ENCODE measurements at places on chromosomes 13 and 19.

GRCh38 chr13:73340069-73340468 is 281.3 kb downstream of the KLF5 start:
- DNase-seq: no peak

- no peak for DNase-seq
Measured at GRCh38 chr13:66402066-66402465, 828.1 kb downstream of the PCDH9 start.

- no peak for DNase-seq
Measured at GRCh38 chr13:85249151-85249550, 550.1 kb downstream of the SLITRK6 start.

DNA sequence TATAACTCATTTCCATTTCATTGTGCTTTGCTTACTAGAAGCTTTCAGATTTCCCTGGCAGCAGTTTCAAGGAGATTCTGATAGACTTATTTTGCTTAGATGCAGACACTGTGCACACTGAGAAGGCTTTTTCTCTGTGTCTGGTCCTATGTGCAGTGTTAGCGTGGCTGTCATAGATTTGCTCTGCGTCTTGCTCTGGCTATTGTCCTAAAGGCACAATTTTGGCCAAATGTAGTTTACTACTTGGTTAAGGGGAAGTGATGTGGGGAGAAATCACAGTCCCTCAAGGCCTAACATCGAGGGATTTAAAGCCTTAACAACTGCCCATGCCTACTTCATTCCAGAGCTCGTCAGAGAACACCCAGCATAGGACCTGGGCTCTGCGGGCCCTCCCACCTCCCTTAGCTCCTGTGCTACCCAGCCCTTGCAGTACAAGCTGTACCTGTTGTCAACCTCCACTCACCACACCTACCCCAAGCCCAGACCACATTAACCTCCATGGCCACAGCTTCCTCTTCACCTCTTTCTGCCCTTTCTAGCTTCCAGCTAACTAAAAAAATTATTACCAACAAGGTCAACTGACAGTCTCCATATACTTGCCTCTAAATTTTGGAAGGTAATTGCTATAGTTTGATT is 38.9 kb upstream of the KATNAL1 start:
- peak; percentile 48 for DNase-seq

DNA sequence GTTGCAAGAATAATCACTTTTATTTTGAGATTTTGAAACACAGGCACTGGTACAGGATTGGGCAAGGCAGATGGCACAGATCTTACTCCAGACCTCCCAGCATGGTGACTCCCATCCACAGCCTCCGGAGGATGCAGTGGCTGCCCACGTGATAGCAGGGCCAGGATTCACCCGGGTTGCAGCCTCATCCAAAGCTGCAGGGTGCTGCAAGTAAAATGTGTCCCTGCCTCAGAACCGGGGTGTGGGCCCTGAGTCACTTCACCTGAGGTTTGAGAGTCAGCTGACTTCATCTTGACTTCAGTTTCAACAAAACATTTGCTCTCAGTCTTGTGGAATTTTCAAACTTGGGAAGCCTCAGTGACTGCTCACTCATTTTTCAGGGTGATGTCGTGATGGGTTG is 201.9 kb downstream of the FGF9 start:
- DNase-seq: no peak

DNA sequence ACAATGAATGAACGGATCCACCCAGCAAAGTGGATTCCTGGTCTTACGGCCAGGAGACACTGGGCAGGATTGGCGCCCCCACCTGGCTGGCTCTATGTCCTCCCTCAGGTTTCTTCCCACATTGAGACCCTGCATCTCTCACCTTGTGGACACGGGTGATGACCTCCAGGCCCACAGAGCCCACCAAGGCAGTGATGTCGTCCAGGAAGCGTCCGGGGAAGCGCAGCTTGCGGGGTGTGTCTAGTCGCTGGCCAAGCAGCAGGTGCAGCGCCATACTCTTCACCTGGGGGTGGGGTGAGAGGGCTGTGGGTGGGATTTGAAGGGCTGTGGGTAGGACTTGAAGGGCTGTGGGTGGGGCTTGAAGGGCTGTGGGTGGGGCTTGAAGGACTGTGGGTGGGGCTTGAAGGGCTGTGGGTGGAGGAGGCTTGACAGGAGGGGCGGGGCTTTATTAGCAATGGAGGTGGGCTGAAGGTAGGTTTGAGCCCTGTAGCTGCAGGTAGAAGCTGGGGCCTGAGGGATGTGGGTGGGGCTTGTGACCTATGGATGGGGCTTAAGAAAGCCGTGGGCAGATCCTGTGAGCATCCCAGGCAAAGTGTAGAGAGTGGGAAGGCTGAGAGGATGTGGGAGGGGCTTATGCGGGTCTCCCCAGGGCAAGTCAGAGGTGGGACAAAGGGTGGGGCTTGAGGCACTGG is 12.1 kb upstream of the ANGPTL8 start:
- no peak for DNase-seq

DNA sequence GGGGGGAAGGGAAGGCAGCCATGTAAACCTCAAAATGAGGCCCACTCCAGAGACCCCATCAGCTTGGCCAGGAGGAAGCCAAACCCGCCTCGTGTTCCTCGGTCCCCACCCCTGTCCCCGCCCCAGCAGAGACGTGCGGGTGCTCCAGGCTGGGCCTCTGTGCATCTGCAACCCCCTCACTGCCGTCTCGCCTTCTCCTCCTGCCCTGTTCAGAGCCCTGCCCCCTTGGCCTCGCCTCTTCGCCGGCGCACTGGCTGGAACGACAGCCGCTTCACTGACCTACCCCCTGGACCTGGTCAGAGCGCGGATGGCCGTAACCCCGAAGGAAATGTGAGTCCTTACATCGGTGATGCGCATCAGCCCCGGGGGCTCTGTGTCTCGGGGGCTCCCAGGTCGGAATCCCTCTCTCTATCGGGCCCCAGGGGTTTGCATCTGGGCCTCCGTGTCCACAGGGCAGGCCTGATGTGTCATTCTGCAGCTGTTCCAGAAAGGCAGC is 32.2 kb downstream of the TMEM161A start:
- no peak for DNase-seq

DNA sequence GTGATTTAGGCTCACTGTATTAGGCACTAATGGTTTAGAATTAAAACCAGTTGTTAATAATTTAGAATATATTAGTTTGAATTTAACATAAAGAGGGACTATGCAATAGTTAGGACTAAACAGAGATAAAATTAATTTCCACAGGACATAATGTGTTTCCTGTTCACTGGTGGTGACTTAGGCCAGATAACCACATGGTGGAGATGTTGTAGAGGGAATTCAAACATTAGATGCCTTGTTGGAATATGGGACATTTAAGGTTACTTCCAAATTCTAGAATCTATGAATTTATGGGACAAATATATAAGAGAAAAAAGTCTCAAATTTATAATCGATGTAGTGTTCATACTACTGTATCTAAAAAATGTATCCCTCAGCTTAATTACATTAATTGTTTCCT is 615.5 kb upstream of the KLHL1 start:
- no peak for DNase-seq

DNA sequence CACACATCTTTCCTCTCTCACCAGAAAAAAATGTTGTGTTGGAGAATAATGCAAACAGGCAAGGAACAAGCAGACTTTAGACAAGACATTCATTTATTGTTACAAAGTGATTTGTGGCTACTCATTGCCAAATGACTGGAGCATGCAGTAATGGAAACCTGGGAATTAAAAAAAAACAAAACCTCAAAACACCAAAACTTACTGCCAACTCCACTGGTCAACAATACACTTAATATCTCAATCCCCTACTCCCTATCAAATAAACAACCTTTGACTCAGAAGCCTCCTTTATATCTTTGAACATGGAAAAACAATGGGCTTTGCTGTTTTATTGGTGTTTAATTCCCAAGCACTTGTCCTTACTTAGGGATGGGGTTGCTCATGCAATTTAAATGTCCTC is 112.8 kb downstream of the POSTN start:
- no peak for DNase-seq

- no peak for DNase-seq
Measured at GRCh38 chr13:40175639-40176038, 490.8 kb downstream of the FOXO1 start.

GRCh38 chr19:28607066-28607583 is 605.8 kb downstream of the UQCRFS1 start:
- no peak for DNase-seq

- no peak for DNase-seq
Measured at GRCh38 chr19:56270676-56271075, 1.9 kb upstream of the EDDM13 start.

DNA sequence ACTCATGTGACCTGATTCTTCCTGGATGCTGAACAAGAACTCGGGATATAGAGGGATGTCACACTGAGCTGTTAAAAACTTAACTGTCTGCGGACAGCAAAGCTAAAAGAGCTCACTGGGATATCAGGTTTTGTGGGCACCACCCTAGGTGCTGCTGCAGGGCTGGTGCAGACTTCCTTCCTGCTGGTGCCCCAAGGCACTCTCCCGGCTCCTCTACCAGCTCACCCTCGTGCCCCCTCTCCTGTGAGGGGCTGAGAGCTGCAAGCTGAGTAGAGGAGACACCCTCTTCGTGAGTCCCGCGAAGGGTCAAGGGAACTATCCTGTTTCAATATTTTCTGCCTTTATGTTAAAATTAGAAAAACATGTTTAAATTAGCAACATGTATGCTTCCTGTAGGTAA is 1475.7 kb downstream of the EFNB2 start:
- no peak for DNase-seq

GRCh38 chr13:89784161-89784809 is 1563.2 kb upstream of the MIR17HG start:
- no peak for DNase-seq

GRCh38 chr13:99803141-99803540 is 168.4 kb downstream of the ZIC5 start:
- DNase-seq: no peak

- no peak for DNase-seq
Measured at GRCh38 chr13:25059958-25060357, 36.0 kb upstream of the PABPC3 start.

DNA sequence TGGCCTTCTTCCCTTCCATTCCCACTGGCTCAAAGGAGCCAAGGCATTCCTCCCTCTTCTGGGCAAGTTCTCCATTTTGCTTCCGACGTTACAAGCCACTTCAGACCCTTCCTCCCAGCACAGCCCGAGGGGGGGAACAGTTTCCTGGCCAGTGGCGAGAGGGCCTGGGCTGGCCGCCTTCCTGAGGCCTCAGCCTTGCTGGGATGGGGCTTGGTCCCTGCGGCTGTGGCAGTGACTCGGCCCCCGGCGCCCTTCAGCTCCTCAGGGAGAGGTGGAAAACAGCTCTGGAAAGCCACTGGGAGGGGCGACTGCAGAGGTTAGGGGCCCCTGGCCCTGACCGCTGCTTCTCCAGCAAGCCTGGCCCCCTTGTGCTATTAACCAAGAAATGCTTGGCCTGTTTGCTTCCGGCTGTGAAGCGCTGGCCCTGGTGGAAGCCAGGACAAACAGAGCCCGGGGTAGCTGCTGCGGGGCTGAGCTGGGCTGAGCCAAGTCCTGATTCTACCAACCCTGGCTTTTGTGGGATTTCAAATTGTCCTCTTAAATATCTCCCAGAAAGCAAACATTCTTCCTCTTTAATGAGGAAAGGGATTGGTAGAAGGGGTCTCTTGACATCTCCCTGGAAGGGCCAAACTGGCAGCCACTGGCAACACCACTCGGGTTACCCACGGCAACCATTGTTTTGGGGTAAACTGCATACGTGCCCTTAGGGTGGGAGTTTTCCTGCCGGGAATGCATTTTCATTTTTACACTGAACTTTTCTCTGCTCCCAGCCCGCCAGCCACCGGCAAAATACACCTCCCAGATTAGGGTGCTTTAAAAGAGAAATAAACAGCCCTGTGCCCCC is 38.7 kb downstream of the C13orf46 start:
- DNase-seq: no peak

GRCh38 chr13:45482571-45483173 is 17.9 kb downstream of the COG3 start:
- DNase-seq: no peak

GRCh38 chr19:39411081-39411831 is 1.2 kb upstream of the PLEKHG2 start:
- no peak for DNase-seq

- no peak for DNase-seq
Measured at GRCh38 chr19:2213799-2214198, 22.3 kb downstream of the PLEKHJ1 start.

DNA sequence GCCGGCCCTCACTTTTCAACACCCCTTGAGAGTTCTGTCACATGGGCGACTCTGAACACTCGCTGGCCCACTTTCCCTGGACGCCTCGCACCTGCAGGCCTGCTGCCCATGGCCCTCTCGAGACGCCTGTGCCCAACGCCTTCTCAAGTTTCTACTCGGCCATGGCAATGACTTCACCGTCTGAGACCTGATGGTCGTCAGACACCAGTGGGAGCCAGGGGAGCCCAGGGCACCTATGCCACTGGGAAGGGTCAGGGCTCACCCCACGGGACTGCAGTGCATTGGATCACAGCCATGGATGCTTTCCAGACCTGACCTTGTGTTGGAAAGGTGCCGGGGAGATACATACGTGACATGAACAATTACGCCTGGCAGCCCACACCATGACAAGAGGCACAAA is 60.1 kb downstream of the KLF2 start:
- no peak for DNase-seq

DNA sequence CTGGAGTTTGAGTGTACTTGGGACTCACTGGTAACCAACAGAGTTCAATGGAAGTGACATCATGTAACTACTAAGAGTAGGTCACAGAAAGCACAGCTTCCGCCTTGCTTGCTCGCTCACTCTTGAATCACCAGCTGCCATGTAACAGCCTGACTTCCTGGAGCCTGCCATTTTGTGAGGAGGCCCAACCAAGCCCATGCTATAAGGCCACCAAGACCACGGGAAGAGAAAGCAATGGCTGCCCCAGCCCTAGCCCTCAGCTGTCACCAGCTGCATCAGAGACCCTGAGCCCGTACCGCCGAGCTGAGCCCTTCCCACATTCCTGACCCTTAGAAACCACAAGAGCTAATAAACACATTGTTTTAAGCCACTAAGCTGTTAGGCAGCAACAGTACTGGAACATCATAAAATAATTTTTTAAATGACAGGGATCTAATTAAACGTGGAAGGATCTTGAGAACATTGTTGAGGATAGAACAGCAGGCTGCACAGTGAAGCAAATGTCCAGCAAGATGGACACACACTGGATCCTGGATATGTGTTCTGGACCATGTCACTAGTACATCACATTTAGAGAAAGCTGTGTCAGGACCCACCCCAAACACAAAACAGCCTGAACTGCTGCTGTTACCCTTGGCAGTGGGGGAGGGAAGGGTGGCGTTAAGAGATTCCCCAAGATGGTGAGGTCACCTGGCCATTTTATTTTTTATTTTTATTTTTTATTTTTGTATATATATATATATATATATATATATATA is 21.7 kb upstream of the LDLR start:
- no peak for DNase-seq

GRCh38 chr13:51729866-51730553 is 74.0 kb downstream of the DHRS12 start:
- no peak for DNase-seq

GRCh38 chr13:94318418-94318817 is 161.1 kb downstream of the DCT start:
- no peak for DNase-seq

DNA sequence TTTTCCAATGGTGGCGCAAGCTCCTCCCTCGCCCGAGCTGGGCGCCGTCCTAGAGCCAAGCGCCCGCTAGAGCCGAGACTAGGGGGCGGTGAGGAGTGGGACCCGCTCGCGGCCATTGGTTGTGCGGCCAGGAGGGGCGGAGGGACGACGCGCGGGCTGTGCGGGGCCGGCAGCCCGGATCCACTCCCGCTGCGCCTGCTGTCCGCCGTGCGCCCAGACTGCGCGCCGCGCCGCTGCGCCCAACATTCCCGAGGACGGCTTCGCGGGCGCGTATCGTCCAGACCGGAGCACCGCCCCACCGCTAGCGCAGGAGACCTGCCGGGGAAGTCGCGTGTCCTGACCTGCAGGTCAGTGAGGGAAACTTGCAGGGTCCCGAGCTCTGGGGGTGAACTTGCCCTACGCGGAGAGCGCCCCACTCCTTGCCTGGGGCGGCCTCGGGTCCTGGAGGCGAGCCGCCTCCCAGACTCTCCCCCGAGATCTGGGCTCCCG is at the start of gene SERTM1:
SERTM1 (plus strand) TSS at position 183 of the 489 bp plus-strand sequence. CDS start 21,059 bp downstream, outside the sequence.
- DNase-seq: no peak

Data from T-helper 9 cell (primary cell).